ENCODE measurements at places on chromosomes 7 and 10.

DNA sequence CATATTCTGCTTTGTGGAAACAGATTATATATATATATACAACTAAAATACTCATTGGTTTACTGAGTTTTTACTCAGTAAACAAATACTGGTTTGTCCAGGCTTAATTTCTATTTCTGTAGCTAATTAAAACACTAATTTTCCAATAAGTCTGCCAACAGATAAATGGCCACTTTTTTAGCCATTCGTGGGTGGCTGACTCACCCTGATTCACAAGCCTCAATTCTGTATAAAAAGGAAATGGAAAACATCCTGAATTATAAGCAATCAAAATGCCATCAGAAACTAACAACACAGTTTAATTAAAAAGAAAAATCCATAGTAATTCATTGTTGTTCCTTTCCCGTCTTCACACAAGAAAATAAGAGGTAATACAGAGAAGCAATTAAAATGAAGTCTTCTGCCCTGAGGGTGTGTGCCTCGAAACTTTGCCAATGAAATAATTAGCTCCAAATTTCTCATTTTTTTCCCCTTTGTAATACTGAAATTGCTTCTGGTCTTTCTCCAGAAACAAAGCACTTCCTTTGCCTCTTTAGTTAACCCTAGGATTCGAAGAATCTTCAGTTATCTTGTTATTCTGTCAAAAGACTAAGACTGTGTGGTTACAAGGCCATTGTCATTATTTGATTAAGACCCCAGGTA is 118.7 kb upstream of the PTN start:
- DNase-seq: no peak

GRCh38 chr7:156589808-156590207 is 50.8 kb upstream of the RNF32 start:
- DNase-seq: no peak

DNA sequence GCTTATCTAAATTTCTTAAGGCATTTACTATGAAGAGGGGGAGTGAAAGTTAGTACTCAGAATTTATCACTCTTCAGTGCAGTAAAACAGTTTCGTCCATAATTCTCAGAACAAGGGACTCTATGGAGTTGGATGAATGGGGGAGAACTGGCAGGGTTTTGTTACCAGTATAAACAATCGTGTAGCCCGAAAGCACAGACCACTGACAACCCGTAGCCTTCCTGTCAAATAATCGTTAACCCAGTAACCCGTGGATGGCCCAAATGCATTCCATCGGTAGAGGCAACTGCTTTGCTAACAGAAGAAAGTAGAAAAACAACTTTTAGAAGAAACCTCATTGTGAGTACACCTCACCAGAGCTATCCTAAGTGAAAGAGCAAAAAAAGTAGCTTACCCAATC is 583.9 kb downstream of the NXPH1 start:
- DNase-seq: no peak

- DNase-seq: no peak
Measured at GRCh38 chr7:5629941-5630340, 151.5 kb downstream of the RNF216 start.

DNA sequence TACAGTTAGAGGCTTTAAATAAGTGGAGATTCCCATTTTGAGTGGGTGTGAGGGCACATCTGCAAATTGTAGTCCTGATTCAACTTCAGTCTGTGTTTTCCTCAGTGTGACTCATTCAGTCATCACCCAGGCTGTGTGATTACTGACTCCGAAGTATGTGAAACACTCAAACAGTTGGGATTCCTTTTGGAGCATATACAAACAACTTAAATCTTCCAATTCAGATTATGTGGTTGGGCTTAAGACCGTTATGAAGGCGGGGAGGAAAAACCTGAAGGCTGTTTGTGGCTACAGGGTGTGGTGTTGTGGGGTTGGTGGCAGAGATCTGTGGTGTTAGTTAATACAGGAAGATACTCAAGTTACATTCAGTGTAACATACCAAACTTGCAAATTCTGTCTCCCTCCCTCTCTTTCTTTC is 259.7 kb upstream of the FERD3L start:
- no peak for DNase-seq

- DNase-seq: no peak
Measured at GRCh38 chr10:137606-138005, 2.4 kb downstream of the ZMYND11 start.

DNA sequence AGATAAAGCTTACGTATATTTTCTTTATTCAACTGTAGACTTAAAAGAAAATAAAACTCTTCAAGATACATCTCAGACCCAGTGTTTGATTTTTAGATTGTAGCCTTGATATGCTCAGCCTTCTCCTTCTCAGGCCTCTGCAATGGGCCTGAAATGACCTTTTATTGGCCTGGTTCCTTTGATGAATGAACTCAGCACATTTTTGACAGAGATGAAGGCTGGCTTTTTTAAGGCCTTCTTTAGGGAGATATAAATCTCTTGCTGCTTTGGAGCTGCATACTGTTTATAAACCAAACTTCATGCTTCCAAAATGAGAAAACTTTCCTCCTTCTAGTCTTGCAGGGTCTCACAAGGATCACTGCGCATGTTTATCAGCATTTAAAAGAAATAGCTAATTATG is 1049.8 kb downstream of the LRMDA start:
- no peak for DNase-seq

DNA sequence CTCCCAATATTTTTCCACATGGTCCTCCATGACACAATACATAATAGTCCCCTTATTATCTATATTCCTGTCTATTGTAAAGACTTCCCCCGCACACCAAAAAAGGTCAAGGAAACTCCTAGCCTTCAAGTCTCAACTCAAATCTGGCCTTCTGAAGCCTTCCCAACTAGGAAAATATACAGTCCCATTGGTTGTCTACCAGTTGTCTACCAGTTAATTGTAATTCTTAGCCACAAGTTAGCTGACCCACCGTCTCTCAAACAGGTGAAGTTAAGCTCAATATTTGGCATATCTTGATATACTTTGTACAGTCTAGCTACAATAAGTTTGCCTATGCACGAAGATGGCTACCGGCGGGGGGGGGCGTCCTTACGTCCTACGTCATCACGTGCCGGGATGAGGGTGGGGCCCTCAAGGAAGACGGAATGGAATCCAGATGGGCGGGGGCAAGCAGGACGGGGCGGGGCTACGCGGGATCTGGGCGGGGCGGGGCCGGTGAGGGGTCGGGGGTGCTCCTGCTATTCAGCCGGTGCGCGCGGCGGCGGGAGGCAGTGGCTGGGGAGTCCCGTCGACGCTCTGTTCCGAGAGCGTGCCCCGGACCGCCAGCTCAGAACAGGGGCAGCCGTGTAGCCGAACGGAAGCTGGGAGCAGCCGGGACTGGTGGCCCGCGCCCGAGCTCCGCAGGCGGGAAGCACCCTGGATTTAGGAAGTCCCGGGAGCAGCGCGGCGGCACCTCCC is at the start of gene AHR:
TSS of gene AHR (plus strand) at position 551 of the 738 bp plus-strand sequence. CDS start 613 bp downstream, outside the sequence.
- peak; percentile 94 for DNase-seq

- no peak for DNase-seq
Measured at GRCh38 chr10:30531751-30532530, 97.6 kb downstream of the LYZL2 start.

DNA sequence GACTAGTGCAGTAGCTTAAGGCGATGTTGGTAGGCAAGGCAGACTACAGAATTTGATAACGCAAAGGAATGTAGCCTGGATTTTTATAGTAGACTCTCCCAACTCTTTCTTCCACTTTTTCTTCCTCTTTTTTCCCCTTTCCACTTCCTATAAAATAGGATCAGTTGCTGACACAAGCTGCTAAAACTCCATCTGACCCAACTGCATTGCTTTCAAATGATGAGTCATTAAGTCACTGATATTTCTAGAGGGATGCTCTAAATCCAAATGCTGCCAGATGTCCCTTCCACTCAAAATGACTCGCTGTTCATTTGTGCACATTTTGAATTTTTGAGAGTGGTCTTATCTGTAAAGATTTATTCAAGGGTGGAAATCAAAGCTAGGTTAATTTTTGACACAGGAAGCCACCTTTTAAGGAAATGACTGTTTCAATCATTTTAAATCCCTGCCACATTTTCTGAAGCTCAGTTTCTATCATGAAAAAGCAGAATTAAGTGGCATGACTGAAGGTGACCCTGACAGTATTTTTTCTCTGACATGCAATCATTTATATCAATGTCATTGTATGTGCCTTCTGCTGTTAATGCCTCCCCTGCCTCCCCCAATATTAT is 25.8 kb upstream of the SFMBT2 start:
- DNase-seq: no peak

- no peak for DNase-seq
Measured at GRCh38 chr7:40525764-40526163, 391.0 kb downstream of the SUGCT start.

GRCh38 chr7:2038931-2039728 is 193.6 kb downstream of the MAD1L1 start:
- DNase-seq: peak; percentile 54

GRCh38 chr7:75663302-75663907 is 75.3 kb downstream of the HIP1 start:
- DNase-seq: no peak

DNA sequence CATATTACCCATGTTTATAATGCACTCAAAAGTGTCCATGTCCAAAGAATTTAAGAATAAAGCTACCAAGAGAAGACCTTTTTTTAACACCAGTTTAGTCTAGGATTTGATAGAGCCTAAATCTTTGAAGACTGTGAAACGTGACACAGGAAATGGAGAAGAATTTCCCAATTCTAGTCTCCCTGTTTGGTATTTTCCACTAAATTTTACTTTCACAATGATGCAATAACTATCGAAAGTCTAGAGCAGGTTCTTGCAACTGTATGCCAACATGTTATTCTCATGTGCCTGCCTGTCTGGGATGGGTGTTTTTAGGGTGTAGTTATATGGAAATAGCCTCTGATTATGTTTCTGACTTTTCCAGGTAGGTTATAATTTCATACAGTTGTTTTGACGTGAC is 6.9 kb upstream of the MXI1 start:
- no peak for DNase-seq

DNA sequence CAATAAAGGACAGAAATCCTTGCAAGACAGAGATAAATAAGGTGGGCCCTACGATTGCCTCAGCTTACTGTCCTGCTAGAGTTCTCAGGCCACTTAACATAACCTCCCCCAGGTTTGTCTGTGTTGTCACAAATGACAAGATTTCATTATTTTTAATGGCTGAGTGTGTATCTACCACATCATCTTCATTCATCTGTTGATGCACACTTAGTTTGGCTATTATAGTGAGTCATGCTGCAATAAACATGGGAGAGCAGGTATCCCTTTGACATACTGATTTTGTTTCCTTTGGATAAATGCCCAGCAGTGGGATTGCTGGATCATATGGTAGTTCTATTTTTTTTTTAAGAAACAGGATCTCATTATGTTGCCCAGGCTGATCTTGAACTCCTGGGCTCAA is 60.6 kb downstream of the PRTFDC1 start:
- DNase-seq: no peak

GRCh38 chr10:26372513-26373354 is 65.4 kb upstream of the APBB1IP start:
- no peak for DNase-seq

GRCh38 chr7:149820622-149821190 is 17.5 kb upstream of the ZNF862 start:
- no peak for DNase-seq

GRCh38 chr7:113635492-113635891 is 283.3 kb downstream of the PPP1R3A start:
- no peak for DNase-seq

DNA sequence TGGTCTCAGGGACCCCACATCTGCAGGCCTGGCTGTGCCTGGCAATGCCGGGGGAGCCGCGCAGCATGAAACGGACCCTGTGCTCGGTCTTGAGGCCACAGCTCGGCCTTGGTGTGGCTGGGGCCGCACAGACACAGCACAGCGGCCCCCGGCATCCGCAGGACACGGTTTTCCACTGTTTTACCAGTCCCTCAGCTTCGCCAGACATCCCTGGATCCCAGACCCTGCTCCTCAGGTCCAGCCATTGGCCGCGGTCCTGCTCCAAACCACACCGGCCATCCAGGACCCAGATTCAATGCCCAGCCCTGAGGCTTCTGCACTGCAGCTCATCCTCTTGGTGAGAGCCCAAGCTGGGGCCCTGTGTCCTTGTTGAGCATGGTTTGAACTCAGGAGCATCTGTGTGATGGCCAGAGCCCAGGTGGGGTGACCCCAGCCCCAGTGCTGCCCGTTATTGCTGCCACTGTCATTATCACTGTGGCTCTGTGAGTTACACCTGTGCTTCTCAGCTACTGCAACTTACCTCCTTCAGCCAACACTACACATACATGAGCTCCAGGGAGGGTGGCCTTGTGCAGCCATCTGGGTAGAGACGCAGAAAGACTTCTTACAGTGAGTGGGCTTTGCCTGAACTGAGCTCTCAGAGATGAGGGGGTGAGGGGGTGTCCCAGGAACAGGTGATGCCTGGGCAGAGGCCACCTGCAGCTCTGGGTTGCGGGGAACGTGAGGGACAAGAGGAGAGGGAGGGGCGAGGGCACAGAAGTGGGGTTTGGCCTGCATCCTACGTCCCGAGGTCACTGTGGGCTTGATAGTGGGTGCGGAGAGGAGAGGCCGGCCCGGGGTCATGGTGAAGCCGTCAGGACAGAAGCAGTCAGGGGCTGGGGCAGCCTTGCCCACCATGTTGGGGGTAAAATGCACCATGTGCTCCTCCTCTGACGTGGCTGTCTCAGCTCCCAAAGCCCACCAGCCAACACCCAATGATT is 567.6 kb downstream of the PTPRN2 start:
- DNase-seq: no peak

- no peak for DNase-seq
Measured at GRCh38 chr7:95933618-95934017, 161.3 kb downstream of the DYNC1I1 start.

DNA sequence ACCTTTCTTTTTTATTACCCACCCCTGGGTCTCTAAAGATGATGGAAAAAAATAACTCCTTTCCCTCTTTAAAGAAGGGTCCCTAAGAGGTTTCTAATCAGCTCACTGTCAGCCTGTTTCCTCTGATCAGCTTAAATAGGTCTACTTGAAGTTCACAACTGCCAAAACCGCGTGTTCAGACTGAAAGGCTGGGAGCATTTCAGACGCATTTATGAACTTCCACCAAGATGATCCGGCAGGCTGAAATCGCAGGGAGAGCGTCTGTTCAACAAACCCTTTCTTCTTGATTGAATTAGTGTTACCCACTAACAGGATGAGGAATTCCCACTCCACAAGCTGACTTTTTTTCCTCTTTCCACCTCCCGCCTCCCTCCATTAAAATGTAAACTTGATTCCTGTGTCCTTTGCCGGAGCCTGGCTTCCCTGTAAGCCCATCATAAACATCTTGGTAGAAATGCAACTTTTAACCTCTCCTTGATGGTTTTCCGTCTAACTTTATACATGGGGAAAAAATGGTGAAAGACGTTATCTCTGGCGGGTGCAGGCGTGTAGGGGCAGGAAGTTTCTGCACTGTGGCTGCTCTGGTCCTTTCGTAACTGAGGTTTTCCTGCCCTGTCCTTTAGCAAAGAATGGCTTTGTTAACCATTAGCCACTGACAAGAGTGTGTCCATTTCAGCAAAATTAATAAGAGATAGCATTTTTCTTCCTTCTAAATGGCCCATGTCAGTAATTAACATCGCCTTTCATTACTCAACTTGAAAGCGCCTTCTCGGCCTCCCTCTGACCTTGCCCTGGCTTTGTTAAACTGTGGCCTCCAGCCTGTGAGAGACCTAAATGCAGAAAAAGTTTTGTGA is 130.7 kb downstream of the BAMBI start:
- no peak for DNase-seq

GRCh38 chr10:20885678-20886077 is 11.4 kb downstream of the NEBL start:
- no peak for DNase-seq

- DNase-seq: no peak
Measured at GRCh38 chr7:69060516-69060915, 537.8 kb upstream of the AUTS2 start.

Data from osteocyte (in vitro differentiated cells).